ENCODE measurements at places on chromosomes 3 and 15.
A peak's percentile ranks its signal among the peaks of the same experiment; 100 is the strongest.

DNA sequence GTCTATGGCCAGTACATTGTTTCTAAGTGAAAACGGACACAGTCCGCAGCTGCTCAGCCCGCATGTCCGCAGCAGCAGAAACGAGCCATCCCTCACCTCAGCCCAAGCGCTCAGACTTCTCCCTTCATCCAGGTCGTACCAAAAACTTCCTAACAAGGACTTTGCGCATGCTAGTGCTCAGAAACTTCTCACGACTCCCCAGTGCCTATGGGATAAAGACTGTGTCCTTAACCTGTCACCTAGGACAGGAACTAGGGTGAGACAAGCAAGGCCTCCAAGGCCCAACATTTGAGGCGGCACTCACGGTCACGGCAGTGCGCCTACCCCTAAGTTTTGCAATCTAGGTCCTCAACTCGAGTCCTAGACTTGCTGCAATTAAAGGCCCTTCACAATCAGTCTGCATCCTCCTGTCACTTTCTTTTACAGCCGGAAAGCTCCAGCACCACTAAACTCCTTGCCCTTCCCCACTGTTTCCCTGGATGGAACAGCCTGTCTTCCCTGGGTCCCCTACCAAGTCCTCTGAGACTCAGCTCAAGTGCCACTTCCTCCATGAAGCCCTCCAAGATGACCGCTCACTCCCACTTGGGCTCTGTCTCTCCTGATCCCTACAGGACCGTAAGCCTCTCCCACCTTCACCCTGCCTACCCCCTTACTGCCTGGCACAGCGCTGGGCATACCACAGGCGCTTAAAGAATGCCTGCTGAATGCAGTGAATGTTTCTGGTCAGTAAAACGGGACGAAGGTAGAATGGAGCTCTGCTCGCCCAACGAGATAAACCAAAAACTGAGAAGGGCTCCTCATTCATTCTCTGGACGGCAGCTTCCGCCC is 1.2 kb downstream of the CLN6 start:
- peak; percentile 13 for DNase-seq

DNA sequence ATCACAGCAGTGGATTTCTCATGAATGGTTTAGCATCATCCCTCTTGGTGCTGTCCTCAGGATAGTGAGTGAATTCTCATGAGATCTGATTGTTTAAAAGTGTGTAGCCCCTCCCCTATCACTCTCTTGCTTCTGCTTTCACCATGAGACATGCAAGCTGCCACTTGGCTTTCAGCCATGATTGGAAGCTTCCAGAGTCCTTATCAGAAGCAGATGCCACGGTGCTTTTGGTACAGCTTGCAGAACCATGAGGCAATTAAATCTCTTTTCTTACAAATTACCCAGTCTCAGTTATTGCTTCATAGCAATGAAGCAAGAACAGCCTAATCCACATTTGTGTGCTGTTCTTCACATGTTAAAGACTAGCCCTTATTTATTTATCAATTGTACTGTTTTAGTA is 495.2 kb upstream of the EPHA6 start:
- no peak for DNase-seq

GRCh38 chr3:120177707-120178306 is 83.6 kb upstream of the GSK3B start:
- DNase-seq: no peak

GRCh38 chr3:32467333-32468070 is 35.1 kb downstream of the CMTM6 start:
- DNase-seq: peak; percentile 67

DNA sequence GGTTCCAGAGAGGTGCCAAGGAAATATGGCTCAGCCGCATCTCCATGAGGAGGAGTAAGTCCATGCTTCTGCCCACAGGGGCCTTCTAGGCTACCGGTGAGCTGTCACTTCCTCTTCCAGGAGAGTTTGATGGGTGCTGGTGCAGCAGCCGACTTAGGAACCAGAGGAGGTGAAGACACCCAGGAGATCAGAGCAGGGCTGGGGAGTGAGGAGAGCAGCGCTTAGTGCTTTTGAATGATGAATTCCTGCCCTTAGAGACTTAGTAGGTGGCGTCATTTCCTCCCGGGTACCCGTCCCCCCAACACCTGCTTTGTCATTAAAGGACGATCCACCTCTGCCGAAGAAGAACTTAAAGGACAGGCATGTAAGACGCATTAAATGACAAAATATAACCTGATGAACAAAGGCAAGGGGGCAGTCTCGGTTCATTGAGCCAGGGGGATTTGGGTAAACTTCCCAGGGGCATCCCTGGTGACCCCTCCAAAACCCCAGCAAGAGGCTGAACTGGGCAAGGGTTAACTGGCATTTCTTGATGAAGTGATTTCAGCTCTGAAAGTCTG is 67.6 kb downstream of the HES1 start:
- DNase-seq: no peak

DNA sequence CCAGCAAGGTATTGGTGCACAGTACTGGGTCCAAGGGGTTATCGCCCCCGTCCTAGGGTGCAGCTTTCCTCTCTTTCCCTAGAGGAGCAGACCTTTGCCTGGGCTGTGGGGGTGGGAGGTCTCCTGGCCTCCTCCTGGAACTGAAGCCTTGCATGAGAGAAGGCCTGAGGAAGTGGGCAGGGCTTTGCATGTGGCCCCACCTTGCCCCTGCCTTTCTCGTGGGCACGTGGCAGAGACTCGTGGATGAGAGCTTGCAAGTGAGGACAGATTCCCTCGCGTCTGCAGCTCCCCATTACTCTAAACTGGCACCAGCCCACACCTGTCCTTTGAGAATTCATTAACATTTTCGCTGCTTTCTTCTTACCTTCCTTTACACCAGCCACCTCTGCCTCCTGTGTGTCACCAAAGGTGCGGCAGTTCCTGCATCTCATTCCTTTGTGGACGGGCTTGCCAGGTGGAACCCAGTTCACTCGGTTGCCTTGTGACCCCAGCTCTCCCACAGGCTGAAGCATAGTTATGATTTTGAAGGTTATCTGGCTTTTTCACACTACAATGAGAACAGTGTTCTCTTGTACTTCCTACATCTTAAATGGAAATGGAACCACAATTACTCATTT is 40.9 kb upstream of the NR2C2 start:
- DNase-seq: no peak

GRCh38 chr3:30742796-30743619 is 136.6 kb downstream of the TGFBR2 start:
- no peak for DNase-seq

- DNase-seq: no peak
Measured at GRCh38 chr15:22808761-22809280, 22.4 kb downstream of the NIPA1 start.

DNA sequence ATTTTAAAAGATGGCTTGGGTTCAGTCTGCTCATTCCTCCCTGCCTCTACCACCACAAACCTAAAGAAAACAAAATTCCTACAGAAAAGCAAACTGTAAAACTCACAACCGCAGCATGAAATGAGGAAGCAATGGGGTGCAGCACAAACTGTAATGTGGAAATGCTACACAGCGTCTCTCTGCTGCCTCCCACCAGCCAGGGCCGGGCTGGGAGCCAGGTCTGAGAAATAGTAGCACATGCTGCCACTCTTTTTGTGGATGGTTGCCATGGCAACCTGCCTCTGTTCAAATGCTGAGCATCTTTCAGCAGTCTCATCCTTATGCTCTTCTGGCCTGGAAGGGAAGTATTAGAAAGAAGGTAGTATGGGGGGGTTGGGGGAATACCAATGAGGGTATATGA is 55.4 kb downstream of the EOMES start:
- DNase-seq: no peak

DNA sequence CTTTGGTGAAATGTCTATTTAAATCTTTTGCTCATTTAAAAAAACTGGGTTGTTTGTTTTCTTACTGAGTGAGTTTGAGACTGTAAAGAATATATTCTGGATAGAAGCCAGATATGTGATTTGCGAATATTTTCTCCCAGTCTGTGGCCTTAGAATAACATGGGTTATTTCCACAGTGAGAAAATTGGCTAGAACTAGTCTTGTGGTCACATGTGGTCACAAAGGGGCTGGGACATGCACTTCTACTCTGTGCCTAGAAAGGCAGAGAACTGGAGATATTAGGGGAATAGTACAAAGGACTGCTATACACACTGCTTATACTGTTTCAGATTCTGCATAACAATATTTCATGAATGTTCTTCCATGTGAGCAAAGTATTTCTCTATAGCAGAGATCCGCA is 79.9 kb upstream of the RGMA start:
- DNase-seq: no peak

GRCh38 chr3:185342459-185343174 is 20.3 kb upstream of the MAP3K13 start:
- DNase-seq: peak; percentile 64

DNA sequence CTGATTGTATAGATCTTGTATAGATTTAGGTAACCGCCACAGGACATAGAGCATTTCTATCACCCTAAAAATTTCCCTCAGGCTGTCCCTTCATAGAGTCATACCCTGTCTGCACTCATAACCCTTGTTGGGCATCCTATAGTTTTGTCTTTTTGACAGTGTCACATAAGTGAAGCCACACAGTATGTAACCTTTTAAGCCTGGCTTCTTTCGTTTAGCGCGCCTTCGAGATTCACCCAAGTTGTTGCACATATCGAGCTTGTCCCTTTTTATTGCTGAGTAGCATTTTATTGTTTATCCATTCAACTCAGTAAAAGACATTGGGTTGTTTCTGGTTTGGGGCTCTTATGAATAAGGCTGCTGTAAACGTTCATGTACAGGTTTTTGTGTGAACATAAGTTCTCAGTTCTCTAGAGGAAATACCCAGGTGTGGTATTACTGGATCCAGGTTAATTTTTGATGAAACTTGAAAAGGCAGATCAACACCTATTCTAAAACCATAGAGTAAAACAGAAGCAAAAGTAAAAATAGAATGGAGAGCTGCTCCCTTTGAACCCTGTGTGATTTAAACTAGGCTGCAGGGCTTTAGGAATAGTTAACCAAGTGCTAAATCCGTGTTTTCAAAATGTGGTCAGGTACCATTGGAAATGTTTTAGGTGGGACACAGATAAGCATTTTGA is 49.5 kb downstream of the CD86 start:
- no peak for DNase-seq

GRCh38 chr3:106030627-106030963 is 161.8 kb upstream of the CBLB start:
- no peak for DNase-seq

- DNase-seq: no peak
Measured at GRCh38 chr3:100128565-100128964, 14.3 kb upstream of the FILIP1L start.

DNA sequence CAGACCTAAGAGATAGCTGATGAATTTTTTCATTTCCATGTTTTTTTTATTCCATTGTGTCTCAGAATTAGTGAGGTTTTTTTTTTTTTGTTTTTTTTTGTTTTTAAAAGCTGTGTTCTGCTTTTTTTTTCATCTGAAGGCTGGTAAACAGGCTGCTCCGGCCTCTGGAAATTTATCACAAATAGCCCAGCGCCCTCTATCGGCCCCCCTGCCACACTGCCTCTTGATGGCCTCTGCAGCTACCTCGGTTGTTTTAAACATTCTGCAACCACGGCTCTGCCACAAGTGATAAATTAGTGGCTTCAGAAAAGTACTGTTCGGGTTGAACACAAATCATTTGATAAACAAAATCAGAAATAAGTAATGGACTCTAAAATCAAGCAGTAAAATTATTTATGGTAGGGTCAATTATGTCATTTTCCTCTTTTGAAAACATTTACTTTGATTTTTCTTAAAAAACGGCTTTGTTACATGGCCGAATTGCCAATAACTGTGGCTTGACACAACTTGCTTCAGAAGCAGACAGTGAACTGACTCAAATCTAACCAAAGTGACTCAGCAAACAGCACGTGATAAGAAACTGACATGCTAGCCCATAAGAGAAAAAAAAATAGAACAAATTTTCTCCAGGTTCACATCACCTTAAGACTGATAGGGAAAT is 87.8 kb downstream of the RSL24D1 start:
- DNase-seq: peak; percentile 40

GRCh38 chr3:8278448-8278847 is 223.2 kb upstream of the LMCD1 start:
- no peak for DNase-seq

- no peak for DNase-seq
Measured at GRCh38 chr3:62277986-62278385, 95.4 kb downstream of the FEZF2 start.

All from Caki2 (cell line).